ENCODE measurements at places on chromosomes 5 and 9.

- ATAC-seq, result peak; percentile 93
Observed at GRCh38 chr9:37126214-37126788, 5.9 kb downstream of the ZCCHC7 start.

DNA sequence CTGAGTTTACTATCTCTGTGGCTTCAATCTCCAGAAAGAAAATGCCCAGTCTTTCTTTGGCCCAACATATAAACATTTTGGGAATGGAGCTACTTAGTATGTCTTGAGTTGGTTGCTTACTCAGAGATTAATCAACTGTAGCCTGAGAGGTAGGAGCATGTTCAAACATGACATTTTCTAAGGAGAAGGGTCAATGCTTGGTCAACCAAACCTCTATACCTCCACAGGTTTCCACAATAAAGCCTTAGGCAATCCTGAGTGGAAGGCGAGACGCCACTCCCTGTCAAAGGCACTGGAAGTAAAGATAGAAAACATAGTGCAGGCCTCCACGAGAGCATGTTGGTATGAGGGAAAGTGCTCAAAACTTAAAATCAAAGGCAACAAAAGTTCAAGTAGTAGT lies 411.4 kb downstream of the KCTD16 start:
- no peak for ATAC-seq

- ATAC-seq, result no peak
Observed at GRCh38 chr5:81969226-81969625, 2.6 kb upstream of the ATG10 start.

DNA sequence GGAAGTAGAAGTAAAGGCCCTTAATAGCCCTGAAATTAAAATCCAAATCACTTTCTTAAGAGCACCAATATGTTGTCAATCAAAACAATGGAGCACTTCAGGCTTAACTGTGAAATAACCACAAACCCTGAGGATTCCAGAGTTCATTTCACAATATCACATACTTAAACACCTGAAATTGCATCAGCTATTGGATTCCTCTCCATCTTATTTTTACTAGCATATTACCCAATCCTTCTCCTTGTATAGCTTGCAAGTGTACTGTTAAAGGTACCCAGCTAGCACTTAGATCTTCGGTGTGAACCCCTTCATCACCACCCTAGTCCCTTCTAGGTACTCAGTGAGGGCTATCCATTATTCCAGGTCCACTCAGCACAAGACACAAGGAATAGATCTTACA lies 287.3 kb downstream of the EFNA5 start:
- no peak for ATAC-seq

DNA sequence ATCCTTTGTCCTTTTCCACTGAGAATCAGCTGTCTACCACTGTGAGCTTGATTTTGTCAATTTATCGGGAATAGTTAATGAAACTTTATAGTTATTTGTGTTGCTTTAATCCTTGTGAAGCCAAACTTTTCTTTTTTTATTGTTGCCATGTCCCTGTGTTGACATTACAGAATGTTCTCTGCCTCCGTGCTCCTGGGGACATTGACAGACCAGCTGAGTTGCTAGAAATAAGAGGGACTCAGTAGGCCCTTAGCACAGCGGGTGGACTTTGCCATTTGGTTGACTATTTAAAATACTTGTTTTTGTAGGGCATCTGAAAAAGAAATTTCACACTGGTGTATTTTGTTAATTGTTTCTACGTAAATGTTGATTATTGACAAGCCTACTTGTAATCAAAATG lies 70.5 kb downstream of the IL31RA start:
- ATAC-seq, result no peak

DNA sequence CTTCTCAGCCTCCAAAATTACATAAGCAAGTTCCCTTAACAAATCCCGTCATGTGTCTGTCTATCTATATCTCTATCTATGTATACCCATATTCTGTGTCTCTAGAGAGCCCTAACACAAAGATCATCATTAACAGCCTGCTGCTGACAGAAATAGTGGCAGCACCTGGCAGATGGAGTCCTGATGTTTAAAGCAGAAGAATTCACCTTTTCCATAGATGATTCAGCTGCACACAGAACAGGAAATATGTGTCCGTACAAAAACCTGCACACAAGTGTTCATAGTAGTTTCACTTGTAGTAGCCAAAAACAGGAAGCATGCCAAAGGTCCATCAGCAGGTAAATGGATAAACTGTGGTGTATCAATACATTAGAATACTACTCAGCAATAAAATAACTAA lies 45.0 kb upstream of the ACO1 start:
- ATAC-seq, result no peak

- no peak for ATAC-seq
Observed at GRCh38 chr5:137858223-137858916, 9.3 kb upstream of the MYOT start.

DNA sequence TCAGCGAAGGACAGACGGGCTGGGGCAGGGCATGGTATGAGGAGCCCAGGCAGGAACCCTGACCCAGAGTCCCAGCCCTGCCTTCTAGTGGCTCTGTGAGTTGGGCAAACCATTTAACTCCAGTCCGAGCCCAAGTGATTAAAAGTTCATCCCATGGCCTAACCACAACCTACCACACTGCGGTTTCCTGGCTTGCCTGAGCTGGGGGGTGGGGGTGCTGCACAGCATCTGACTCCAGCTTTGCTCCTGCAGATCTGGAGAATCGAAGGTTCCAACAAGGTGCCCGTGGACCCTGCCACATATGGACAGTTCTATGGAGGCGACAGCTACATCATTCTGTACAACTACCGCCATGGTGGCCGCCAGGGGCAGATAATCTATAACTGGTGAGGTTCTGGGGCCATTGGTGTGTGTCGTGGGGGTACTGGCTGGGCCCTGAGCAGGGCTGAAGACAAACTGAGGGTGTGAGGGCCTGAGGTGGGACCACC lies 49.0 kb downstream of the STOM start:
- ATAC-seq, result no peak

- no peak for ATAC-seq
Observed at GRCh38 chr9:30039712-30040111, 2344.7 kb upstream of the ACO1 start.

DNA sequence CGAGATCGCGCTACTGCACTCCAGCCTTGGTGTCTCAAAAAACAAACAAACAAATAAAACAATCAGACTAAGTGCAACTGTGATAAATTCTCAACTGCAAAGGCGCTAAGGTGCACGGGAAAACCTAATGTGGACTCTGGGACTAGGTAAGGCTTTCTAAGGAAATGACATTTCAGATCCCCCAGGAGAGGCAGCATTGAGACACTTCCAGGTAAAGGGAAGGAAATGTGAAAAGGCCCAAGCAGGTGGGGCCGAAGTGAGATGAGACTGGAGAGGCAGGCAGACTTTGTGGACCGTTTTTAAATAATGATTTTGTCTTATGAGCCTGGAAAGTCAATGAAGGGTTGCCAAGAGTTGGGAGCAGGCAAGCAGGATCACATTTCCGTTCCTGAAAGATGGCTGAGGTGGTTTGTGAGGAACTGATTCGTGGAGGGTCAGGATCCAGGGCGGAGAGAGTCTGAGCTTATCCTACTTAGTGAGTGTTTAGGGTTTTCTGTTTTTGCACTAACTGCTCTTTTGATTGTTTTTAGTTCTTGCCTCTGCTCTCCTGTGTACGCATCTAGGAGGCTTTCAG lies 2.0 kb upstream of the APBA1 start:
- no peak for ATAC-seq

DNA sequence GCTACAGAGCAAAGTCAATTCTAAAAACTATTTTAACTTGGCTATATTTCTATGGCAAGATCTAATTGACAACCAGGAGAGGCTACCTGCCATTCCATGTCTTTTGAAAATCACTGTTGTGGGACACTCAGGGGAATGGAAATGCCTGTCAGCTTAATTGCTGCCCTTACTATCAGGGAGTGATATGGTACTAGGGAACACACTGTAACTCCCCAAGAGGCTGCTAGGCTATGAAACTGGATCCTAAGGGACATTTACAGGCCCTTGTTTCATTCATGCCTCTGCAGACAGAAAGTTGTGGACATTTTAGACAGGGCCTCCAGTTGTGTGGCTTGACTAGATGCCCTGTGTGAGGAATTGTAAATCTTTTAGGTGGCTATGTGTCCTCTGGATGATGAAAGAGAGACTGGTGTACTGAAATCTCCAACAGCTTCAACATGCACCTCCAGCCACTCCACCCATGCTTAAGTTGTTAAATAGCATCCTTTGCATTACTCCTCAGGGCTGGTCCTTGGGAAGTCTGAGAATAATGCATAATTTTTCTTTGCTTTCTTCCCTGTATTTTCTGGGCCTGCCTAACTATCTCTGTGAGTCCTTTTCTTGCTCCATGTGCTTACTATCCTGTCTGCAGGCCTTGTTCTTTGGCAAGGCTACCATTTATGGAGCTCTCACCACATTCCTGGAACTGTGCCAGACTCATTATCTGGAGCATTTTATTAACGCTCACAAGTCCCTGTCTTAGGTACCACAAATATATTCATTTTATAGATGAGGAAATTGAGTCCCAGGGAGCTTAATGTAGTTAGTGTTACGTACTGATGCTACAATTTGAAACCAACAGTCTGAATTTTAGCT lies 3.2 kb downstream of the MROH2B start:
- no peak for ATAC-seq

- ATAC-seq, result no peak
Observed at GRCh38 chr5:57659886-57660285, 177.3 kb upstream of the ACTBL2 start.

DNA sequence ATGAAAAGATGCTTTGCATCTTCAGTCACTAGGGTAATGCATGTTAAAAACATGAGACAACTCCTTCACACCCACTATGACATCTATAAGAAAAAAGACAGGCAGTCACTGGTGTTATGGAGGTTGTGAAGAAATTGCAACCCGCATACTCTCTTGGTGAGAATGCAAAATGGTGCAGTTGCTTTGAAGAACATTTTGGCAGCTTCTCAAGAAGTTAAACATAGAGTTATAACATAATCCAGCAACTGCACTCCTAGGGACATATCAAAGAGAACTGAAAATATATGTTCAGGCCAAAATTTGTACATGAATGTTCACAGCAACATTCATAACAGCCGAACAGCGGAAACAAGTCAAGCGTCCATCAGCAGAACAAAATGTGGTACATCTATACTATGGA lies 46.3 kb upstream of the TBC1D9B start:
- ATAC-seq, result no peak

GRCh38 chr5:63398346-63398745 lies 563.9 kb downstream of the HTR1A start:
- no peak for ATAC-seq

GRCh38 chr5:59637884-59638580 lies 255.5 kb downstream of the PDE4D start:
- no peak for ATAC-seq

- no peak for ATAC-seq
Observed at GRCh38 chr5:14501353-14502293, 80.0 kb upstream of the OTULINL start.

GRCh38 chr9:120640380-120640779 lies 60.4 kb upstream of the CDK5RAP2 start:
- no peak for ATAC-seq

DNA sequence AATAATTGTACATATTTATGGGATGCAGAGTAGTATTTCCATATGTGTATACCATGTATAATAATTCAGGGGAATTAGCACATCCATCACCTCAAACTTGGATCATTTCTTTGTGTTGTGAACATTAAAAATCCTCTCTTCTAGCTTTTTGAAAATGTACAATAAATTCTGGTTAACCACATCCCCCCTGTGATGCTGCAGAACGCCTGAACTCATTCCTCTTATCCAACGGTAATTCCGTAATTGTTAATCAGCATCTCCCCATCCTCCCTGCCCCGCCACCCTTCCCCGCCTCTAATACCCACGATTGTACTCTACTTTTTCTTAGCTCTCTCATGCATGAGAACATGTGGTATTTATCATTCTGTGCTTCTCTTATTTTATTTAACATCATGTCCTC lies 127.7 kb upstream of the ANKRD55 start:
- ATAC-seq, result no peak

- ATAC-seq, result peak; percentile 90
Observed at GRCh38 chr5:68141494-68141893, 74.1 kb upstream of the PIK3R1 start.

Measured in activated CD4-positive, CD25-positive, alpha-beta regulatory T cell treated with anti-CD3 and anti-CD28 coated beads, Interleukin-2, amount 50 U/mL, for 24 hours (primary cell).